ENCODE measurements at places on chromosomes 2 and 18.
A peak's percentile ranks its signal among the peaks of the same experiment; 100 is the strongest.

DNA sequence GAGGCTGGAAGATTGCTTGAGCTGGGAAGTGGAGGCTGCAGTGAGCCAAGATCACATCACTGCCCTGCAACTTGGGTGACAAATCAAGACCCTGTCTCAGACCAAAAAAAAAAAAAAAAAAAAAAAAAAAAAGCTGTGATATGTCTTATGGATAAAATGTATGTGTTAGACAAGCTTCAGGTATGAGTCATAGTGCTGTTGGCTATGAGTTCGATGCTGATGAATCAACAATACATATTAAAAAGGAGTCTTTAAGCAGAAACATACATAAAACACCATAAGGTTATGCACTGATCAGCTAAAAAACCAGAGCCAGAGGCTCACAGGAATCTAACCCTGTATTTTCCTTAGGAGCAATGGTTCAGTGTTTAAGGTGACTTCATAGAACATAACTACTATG lies 332.3 kb downstream of the NCKAP5 start:
- DNase-seq: no peak

DNA sequence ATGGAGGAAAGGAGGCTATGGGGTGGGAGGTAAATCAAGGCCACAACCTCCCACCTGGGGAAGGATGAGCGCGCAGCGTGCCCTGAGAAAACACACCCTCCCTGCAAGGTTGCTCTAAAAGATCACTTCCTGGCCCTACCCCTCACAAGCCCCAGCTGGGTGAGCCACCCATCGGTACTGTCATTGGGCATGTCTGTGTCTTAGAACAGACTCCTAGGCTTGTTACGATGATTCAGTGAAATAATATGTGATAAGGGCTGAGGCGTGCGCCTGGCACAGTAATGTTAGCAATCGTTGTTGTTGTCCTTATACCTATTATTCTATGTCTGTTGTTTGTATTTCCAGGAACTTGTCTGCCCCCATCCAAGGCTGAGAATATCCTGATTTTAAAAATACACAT lies 175.1 kb downstream of the ZFP36L2 start:
- DNase-seq: no peak

GRCh38 chr18:11857177-11857887 lies 6.1 kb downstream of the CHMP1B start:
- DNase-seq: no peak

GRCh38 chr2:73970850-73971471 lies 13.7 kb upstream of the TET3 start:
- no peak for DNase-seq

DNA sequence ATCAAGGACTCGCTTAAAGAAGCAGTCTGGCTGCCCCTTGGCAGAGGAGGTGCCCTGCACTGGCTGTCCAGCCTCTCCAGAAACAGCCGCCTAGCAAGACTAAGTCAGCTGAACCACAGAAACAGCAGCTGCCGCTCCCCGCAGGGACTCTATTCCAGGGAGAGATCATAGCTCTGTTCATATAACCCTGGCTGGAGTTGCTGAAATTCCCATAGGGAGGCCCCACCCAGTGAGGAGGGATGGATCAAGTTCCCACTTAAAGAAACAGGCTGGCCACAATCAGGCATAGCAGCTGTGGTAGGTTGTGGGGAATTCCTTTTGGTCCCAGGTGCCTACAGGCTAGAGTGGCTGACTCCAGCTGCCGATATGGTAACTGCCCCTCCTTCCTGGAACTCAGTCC lies 74.2 kb upstream of the MC4R start:
- DNase-seq: peak; percentile 80

GRCh38 chr2:10668402-10669012 lies 21.3 kb downstream of the NOL10 start:
- DNase-seq: no peak

Measured in D341Med (cell line).